Inflammatory macrophage treated with lipopolysaccharide for 1 hour (primary cell): ENCODE measurements at places on chromosomes 5 and 9.
A peak's percentile ranks its signal among the peaks of the same experiment; 100 is the strongest.

DNA sequence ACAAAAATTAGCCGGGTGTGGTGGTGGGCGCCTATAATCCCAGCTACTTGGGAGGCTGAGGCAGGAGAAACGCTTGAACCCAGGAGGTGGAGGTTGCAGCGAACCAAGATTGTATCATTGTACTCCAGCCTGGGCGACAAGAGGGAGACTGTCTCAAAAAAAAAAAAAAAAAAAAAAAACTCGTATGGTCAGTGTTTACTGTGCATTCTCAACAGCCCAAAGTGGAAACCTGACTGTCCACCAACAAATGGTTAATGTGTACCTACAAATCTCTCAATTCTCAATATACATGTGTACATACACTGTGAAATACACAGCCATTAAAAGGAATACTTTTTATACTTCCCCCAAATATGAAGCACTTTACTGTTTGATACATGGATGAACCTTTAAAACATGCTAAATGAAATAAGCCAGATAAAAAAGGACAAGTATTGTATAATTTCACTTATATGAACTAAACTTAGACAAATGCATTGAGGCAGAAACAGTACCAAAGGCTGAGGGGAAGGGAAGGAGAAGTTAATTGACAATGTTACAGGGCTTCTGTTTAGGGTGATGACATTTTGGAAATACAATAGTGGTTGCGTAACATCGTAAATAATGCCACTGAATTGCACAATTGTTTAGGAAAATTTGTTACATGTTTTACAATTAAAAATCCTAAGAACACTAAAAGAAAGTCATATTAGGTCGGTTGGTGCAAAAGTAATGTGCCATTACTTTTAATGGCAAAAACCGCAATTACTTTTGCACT, 16.5 kb downstream of the DNAJA1 start:
- DNase-seq = peak; percentile 85

DNA sequence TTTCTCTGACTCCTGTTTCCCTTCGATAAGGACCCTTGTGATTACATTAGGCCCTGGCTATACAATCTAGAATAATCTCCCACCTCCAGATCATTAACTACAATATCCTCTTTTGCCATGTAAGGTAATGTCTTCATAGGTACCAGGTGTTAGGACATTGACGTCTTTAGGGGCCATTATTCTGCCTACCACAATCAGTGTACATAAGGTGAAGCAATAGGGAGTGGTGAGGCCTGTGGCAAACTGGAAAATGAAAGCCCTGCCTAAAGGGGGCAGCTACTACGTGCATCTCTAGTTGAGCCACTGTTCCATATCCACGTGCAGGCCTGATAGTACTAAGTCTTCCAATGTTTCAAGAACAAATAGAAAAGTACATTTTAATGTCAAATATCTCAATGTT, 4.8 kb upstream of the ALDH1B1 start:
- DNase-seq = no peak

GRCh38 chr9:109351032-109351431, 30.2 kb upstream of the EPB41L4B start:
- no peak for DNase-seq

DNA sequence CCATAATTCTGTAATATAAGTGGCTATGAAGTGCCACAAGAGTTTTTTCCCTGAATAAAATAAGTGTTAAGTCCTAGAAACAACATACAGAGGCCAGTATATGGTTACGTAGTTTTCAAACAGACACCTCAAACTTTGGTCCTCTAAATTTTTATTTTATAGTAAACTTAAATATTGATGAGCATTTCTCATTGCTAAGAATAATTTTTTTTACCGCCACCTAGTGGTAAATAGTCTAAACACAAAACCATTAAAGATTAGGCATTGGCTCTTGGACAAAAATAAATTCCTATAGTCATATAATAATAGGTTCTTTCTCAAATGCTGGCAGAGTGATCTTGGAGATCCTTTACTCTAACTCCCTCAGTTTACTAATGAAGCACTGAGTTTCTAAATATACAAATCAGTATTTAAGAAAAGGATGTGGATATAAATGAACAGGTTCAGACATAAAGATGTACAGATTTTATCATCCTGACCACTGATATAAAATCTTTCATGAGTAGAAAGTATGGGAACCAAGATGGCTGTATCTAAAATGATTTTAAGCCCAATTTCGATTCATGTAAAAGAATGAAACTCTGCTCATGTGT, 136.2 kb downstream of the FANCC start:
- DNase-seq = no peak

- DNase-seq = peak; percentile 62
These were observed 46.3 kb upstream of the TNFSF15 start for GRCh38 chr9:114852050-114852594.

DNA sequence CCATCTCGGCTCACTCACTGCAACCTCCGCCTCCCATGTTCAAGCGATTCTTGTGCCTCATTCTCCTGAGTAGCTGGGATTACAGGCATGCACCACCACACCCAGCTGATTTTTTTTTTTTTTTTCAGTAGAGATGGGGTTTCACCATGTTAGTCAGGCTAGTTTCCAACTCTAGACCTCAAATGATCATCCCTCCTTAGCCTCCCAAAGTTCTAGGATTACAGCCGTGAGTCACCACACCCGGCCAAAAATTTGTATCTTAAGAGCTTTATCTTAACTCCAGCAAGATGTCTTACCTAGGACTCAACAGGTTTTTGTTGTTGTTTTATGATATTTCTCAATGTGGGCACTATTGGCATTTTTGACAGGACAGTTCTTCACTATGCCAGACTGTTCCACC, 27.9 kb downstream of the LYRM7 start:
- no peak for DNase-seq

- DNase-seq = no peak
These were observed 16.0 kb upstream of the TMEM171 start for GRCh38 chr5:73104326-73104725.

DNA sequence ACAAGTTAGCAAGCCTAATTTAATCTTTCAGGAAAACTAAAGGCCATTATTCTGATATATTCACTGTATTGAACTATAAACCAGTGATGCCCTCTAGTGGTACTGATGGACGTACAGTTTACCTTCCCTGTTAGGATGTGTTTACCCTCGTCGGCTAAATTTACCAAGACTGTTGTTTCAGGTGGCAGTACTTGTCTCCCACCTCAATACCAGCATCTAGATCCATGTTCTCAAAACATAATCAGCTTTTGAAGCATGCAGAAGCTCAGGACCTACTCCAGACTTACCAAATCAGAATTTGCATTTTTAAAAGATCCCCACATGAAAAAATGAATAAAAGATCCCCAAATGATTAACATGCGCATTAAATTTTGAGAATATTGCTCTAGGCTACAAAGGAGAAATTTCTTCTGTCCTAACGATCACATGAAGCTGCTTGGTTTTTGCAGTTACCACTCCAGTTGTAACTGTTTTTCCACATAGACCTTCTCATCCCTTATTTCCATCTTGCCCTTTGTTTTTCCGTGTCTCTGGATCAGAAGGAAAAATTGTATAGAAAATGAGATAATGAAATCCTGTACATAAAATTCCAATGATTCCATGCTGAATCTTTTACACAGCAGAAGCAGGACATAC, 3.2 kb upstream of the BAAT start:
- peak; percentile 13 for DNase-seq

DNA sequence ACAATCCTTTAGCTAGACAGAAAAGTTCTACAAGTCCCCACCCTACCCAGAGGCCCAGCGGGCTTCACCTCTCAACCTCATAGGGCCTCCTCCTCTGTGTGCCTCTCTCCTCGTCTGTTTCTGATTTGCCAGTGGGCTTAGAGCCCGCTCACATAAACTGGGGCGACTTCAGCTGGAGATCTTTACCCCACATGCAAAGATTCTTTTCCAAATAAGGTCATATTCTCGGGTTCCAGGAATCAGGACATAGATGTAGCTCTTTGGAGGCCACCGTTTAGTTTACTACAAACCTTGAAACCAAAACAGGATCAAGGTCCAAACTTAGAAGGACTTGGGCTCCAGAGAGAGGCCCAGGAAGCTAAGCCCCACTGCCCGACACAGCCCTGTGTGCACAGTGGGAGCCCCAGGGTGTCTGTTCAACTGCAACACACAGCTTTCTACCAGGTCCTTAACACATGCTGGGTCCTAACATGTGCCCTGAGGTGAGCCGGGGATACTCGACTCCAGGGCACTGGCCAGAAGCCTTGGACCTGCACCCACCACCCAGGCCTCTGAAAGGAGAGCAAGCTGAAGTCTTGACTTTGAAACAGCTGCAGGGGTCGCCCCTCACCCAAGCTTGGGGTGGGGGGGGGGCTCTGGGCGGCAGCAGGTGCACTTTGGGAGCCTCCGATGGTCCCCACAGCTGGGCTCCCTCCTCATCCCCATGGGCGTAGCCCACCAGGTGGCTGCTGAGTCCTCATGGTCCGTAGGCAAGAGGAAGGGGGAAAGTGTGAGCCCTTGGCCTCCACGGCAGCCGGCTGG, 26.8 kb upstream of the SLC12A7 start:
- no peak for DNase-seq

DNA sequence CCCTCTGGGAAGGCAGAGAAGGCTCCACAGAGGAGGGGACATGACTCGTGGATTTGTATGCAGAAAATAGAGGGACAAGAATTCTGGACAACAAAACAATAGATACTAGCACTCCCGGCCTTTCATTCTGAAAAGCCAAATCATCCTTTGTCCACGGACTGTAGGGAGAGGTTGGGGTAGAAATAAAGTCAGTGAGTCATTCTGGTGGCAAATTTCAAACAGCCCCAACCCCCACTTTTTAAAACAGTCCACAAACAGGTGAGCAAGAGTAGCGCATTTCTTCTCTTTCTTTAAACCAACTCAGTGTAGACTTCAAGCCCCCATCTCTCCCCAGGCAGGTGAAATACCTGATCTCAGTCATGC, 56.1 kb downstream of the PTPDC1 start:
- no peak for DNase-seq

DNA sequence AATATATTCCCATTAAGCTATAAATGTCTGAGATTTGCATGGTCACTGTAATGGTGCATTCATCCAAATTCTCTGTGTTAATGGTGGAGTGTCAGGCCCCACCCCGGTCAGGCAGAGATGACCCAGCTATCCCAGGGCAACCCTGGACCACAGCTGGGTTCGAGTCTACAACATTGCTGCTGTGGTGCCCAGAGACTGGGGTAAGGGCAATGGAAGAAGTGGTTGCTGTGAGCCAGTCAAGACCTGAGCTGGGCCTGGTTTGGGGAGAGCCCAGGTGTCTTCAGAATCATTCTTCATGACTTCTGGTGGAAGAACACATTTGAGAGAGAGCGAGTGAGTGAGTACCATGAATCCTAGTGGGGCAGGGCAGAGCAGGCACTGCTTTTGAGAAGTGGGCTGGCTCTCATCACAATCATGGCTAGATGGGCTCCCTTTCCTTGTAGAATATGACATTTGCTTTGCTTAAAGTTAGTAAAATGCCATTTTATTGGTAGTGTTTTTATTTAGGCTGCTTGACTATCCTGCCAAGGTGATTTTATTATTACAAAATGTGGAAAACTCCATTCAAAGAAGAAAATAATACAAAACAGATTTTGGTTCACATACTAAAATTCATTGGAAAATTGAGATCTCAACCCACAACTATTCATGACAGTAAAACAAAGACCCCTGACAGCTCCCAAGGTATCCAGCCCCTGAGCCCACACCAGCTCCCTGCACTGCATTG, 125.8 kb upstream of the SLC25A48 start:
- no peak for DNase-seq

DNA sequence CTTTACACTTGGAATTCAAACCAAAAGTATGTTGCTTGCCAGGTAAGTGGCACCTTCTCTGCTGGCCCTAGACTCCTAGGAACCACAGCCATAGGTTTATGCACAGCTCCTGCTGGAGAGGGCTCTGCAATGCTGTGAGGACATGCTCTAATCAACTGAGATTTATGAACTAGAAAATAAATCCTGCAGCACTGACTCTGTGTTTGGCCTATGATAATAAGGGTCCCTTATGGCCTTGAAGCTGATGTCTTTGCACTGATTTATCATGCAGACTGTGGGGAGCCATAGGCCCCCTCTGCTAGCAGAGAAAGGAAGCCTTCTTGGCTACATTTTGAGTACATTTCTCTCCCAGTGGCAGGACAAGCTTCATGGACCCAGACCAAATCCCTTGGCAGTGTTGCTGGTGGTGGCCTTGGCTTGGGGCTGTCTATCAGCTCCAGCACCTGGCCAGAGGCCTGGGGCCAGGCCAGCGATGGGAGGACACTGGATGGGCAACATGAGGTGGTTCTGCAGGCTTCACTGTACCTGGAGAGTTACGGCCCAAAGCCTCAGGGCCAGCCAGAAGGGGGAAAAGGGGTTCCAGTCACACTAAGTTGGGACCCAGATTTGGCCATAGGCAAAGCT, 178.0 kb downstream of the SEMA6A start:
- DNase-seq = no peak

DNA sequence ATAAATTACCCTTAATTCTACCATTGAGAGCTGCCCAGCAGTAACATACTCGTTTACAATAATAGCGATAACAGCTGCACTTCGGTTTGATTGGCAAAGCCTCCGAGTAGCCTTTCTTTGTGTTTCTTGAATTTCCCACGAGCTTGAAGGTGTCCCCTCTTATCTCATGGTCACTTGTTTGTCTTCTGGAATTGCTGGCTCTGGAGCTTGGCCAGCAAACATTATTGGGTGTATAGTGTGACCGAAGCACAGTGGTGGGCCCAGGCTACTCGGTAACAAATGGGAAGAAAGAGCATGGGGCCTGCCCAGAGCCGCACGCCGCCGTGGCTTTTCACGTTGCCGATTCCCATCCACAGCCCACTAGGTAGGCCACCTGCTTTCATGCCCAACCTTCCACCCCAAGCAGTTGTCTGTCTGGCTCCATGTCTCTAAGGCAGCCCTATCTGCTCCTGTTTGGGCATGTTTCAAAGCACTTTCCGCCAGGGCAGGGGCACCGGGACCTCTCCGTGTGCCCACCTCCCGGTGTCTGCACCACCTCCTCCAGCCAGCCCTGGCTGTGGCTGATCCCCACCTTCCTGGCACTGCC, 8.7 kb downstream of the STKLD1 start:
- no peak for DNase-seq

DNA sequence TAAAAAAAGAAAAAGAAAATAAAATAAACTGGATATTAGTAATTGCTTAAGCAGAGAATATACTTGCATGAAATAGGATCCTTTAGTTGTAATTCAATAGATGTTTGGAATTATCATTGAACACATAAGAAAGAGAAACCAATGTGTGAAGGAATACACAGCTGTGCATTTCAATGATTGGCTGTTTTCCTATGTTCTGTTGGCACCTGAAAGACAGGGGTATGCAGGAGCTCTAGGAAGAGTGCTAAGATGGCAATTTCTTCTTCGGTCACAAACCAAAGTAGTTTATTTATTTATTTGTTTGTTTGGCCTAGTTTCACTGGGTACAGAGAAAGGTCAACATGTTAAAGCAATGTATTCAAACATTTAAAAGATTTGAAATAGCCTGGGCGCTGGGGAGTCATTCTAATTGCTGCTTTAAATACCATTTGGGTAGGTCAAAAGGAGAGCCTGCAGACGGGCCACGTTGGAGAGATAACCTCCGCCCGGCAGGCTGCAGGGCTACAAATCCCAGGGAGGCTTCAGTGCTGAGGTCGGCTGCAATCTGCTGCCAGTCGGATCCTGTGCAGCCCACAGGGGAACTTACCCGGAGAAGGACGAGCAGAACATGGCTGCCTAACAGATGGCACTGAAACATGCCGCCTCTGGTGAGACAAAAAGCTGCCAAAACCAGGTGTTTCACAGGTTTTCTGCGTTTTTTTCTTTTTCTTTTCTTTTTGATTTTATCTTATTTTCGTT, 154.2 kb upstream of the TYRP1 start:
- no peak for DNase-seq

GRCh38 chr5:11793396-11793795, 110.8 kb downstream of the CTNND2 start:
- no peak for DNase-seq
